ENCODE measurements at places on chromosomes 2 and 18. TPM values are rescaled to one million over a fixed set of nuclear protein-coding genes. Genes with fewer than 3 reads are reported as not detected.

The RMC1 gene
- 20.8 TPM for total RNA-seq

DNA sequence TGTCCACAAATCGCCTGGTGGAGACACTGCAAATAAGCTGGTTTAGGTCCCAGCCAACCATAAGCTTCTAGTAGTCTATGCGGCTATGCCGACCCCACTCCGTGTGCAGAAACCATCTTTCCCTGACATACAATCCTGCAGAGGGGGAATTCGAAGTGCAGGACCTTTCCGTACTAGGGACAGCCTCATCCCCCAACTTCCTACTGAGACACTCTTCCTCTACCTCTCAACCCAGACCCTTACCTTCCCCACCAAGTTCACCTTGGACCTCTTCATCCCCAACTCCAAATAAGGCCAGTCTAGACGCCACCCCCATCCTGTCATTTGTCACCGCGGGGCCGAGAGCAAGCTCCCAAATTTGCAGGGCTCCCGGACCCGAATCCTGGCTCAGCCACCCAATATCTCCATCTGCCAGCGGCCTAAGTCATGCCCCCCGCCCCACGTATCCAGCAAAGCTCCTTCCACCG is 496 bp downstream of the SUCLG1 start:
- peak; percentile 11 for DNase-seq
- H3K4me3 ChIP-seq: peak overlapping the region; percentile 78
- H3K4me1 ChIP-seq: peaks cover 6% of the 10 kb centered on the region
- no peak overlapping the region for H3K27ac ChIP-seq

DNA sequence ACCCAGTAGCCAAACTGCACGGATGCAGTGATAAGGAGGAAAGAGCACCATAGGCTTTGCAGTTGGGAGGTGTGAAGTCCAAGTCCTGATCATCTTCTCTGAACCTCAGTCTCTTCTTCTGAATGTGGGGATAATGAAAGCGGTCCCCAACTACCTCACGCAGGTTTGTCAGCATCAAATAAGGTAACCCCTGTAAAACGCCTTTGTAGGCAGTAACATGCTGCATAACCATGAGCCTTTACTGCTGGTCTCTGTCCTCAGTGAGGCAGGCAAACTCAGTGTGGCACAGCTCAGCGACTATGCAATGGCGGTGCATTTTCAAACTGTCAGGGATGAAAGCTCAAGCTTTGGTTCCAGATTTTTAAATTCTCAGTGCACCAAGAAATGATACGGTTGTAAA is 46.1 kb downstream of the DNMT3A start:
- no peak overlapping the region for H3K4me3 ChIP-seq
- DNase-seq: no peak
- H3K27ac ChIP-seq: no peak overlapping the region

- peak; percentile 60 for DNase-seq
- H3K27me3 ChIP-seq: no peaks in the 10 kb centered on the region
- no peaks in the 10 kb centered on the region for H3K4me1 ChIP-seq
- H3K36me3 ChIP-seq: no peaks in the 10 kb centered on the region
- no peak overlapping the region for H3K4me3 ChIP-seq
Observed at GRCh38 chr2:35428548-35428947, 927.0 kb upstream of the CRIM1 start.

- peak overlapping the region; percentile 69 for H3K4me3 ChIP-seq
- peaks cover 8% of the 10 kb centered on the region for H3K4me1 ChIP-seq
- DNase-seq: no peak
- no peak overlapping the region for H3K27ac ChIP-seq
Observed at GRCh38 chr2:135532581-135532980, 1.3 kb downstream of the R3HDM1 start.

DNA sequence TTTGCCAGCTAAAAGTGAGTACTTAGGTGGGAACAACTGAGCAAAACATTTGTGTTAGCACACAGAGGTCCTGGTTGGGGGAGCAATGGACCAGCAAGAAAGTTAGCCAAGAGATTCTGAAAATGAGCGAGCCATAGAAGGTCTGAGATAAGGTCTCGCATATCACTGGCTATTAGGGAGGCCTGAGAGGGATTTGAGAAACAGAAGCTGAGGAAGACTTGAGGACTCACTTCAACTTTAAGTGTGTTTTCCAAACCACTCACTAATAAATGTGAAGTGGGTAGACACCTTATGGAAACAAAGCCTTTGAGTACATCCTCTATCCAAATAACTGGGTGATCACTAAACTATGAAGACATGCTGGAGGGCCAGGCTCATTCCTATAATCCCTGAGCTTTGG is 958.5 kb downstream of the DPP10 start:
- H3K36me3 ChIP-seq: no peaks in the 10 kb centered on the region
- no peaks in the 10 kb centered on the region for H3K27me3 ChIP-seq
- H3K4me3 ChIP-seq: no peak overlapping the region
